ENCODE measurements at places on chromosomes 5 and 9. TPM values are rescaled to one million over a fixed set of nuclear protein-coding genes. Genes with fewer than 3 reads are reported as not detected.

HAUS6 gene
- total RNA-seq = 7.0 TPM

EQTN gene
- total RNA-seq = not detected

ATOSB gene
- 33.6 TPM for total RNA-seq

LHFPL2 gene
- 72.6 TPM for total RNA-seq

RFK gene
- total RNA-seq = 33.4 TPM

INSL6 gene
- total RNA-seq = not detected

TAF11L5 gene
- not detected for total RNA-seq

C9orf50 gene
- total RNA-seq = not detected

DNA sequence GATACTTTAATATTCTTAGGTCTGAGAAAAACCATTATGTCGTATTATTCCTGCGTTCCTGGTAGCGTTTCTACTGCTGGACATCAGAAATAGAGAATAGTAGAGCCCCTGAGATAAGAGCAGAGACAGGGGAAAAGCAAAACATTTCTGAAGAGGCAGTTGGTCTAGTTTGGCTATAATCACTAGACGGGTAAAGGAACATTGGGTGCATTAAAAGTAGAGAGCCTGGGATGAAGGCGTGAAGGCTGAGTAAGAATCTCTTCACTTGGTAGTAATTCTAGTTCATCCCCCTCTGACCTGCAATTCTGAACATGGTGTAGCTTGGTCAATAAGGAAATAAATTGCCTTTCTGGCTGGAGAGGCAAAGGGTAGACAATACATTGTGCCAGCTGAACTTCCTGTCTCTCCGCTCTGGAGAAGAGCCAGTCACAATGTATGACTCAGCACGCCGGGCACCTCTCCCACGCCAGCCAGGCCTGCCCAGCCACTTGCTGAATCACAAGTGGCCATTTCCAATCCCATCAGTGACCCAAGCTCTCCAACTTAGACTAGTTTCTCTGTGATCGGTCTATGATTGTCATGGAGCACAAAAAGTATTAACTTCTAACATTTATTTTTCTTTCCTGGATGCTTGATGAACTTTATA, 75.4 kb downstream of the STK32A start:
- peak; percentile 38 for DNase-seq

GRCh38 chr5:159657298-159657697, 259.0 kb upstream of the ADRA1B start:
- no peak for DNase-seq

DNA sequence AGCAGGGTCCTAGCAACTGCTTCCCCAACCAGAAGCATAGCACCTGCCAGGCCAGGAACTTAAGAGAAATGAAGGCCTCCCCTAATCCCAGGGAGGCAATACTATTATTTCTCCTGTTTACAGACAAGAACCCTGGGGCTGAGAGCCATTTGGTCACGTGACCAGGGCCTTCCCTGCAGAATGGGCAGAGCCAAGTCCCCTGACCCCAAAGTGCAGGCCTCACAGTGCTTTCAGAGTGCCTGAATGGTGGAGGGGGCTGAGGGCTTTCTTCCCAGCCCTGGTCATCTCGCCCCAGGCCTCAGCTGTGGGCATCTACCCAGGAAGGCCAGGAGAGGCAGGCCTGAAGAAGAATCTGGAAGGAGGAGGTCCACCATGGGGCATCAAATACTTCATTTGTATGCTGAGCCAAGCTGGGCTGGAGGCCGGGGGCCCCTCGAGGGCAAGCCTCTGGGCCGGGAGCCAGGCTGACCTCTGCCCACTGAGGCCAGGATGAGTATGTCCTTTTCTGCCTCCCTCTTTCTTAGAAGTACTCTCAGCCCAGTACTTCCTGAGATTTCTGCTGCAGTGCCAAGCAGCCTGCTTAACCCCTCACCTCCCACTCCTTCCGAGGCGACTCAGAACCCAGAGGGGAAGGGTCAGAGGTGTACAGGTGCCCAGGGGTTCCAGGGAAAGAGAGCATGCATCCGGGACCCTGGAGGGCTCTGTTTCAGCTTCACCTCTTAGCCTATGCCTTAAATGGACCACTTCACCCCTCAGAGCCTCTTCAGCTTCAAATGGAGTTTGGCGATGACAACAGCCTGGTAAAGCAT, 18.9 kb upstream of the DUSP1 start:
- no peak for DNase-seq

DNA sequence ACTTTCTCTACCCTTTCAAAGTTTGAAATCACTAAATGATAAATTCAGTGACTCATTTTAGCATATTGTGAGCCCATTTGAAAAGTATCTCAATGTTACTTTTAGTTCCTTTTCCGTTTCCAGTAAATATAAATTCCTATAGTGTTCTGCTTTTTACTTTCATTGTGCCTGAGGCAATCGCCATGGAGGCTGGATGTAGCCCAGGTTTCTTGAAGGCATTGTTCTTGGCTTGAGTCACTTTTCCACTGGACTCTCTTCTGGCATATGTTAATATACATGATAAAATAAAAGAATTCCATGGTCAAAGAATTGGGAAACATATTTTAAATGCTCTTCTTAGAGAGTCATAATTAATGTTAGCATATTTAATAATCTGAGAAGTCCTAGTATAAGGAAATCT, 327.0 kb downstream of the IZUMO3 start:
- no peak for DNase-seq

GRCh38 chr5:5141339-5141599, 1.1 kb downstream of the ADAMTS16 start:
- no peak for DNase-seq

DNA sequence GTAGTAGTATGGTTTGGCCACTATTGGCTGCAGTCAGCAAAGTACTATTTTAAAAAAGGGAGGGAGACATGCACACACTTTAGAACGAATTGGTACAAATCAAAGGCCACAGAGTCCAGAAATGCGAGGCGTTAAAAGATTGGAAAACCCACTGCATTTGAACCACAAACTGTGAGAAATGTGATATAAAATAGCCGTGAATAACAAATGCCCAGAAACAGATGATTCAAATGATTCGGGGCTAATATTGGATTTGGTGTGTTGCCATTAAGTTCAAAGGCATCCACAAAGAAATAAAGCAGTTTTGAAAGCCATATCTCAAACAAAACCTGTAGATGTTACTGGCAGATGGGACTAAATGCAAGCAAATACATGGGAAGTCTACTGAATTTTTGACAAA, 140.9 kb upstream of the HMHB1 start:
- no peak for DNase-seq

GRCh38 chr5:79754865-79755555, 65.4 kb downstream of the CMYA5 start:
- DNase-seq = no peak

DNA sequence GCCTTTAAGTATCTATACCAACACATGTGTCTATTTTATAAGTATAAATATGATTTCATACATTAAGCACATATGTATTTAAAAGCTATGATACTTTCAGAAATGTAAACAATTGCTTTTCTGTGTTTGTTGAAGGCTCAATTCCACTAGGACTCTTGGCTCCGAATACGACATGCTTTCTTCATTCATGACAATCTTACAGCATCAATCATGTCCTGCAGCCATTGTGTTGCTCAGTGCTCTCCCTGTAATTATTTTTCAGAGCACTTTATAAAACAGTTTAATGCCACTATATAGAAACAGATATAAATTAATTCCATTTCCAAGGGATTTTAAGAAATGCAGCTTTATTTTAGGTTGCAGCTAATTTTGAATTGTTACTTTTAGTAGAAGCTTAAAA, 167.3 kb downstream of the TAF11L14 start:
- DNase-seq = no peak

- DNase-seq = no peak
Observed at GRCh38 chr5:95111141-95111540, 173.8 kb downstream of the MCTP1 start.

- DNase-seq = no peak
Observed at GRCh38 chr9:133269537-133270362, 5.3 kb downstream of the ABO start.

DNA sequence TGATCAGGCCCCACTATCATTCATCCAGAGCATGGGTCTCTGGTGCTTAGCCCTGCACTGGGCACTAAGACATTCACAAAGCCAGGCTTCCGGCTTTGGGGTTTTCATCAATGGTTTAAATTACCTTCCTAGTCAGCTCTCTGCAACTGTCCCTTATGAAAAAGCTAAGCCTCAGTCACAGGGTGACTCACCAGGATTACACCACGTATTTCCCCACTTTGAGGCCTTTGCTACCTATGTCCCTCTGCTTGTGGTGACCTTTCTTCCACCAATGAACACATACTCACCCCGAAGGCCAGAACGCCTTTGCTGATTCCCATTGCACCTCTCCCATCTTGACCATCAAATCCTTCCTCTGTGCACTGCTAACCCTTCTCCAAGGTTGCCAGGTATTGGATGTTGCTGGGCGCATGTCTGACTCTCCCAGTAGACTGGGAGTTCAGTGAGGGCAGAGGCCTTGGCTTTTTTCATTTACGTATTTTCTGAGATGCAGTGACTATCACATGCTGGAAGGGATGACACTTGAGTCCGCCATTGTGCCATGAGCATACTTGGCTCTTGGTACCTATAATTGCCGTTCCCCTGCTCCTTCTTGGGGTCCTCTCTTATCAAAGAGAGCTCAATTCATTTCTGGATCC, 58.7 kb upstream of the TNFSF8 start:
- DNase-seq = no peak

DNA sequence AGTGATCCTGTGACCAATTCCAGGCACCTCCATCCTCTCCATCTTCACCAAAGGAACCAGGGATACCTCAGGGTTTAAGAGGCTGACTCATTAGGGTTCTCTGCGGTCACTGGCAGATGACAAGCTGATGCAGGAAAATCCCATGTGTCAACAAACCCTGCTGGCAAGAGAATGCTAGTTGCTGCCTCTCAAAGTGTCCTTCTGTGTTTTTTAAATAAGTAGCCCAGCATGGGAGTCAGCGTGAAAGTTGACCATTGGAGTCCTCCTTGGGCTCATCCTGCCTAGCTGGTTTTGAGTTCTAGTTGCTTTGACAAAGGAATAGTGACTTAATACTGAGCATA, 200.2 kb downstream of the SLIT3 start:
- no peak for DNase-seq

DNA sequence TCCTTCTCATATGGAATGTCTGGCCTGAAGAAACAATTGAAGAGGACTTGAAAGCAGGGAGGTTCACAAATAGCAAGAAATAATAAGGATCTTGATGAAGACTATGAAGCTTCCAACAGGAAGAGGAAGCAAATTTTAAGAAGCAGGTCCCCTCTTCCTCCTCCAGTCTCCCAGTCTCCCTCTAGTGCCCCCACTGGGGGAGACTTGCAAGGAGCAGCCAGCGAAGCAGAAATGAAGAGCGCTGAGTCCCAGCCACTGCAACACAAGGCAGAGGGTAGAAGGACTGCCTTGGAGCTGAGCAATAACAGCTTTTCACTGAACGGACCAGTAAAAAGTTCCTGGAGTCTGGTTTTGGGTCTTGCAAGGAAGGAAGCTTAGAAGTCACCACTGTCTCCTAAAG, 32.6 kb upstream of the ACO1 start:
- DNase-seq = no peak

DNA sequence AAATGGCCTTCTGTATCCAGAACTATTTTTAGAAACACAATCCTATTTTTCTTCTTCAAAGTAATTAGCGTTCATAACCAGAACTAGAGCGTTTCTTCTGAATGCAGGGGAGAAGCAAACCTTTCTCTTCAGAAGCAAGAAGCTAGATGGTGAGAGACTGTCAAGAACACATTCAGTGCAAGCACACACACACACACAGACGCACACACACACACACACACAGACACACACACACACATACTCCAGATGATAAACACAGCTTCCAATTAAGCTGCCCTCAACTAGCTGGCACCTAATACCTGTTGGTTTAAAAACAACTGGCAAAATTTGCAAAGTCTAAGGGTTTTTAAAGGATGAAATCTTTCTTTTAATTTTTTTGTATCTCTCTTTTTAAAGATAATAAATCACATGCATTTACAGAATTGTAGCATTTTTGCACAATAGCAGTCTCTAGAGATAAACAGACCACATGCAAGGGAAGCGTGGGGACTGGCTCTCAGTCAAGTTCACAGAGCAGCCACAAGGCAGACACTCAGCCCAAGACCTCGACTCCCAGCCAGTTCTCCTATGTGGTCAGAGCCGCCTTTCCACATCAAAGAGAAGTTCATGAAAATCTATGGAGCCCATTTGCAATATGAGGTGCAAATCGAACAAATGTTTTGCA, 138.5 kb downstream of the TTLL11 start:
- no peak for DNase-seq

DNA sequence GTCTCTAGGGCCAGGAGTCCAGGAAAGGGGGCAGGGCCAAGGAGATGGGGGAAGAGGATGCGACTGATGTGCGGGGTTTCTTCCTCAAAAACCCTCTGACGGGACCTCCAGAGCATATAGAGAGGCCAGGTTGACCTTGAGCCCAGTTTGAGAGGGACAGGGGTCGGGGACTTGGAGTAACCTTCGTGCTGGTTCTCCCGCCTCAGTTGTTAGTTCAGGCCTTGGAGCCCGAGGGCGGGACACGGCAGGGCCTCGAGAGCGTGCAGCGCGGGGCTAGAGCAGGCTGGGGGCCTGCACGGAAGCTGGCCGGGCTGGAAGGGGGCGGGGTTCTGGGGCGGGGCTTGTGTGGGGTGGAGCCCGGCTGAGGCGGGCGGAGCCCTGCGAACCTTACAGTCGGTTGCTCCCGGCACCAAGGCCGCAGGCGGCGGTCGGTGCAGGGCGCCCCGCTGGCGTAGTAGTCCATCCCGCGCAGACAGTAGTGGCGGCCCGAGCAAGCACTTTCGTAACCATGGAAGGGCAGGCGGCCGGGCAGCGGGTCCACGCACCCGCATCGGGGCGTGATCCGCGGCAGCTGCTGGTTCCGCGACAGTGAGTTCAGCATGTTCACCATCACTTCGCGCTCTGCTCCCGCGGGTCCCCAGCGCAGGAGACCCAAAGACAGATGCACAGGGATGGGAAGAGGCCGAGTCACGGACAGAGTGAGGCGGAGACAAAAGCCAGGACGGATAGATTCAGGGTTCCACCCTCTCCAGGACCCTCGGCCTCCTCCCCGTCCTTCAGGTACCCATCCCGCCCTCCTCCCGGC, 4.0 kb upstream of the MYORG start:
- DNase-seq = no peak

- no peak for DNase-seq
Observed at GRCh38 chr9:90830051-90830450, 28.4 kb downstream of the SYK start.

GRCh38 chr5:52342361-52342760, 445.4 kb upstream of the ITGA1 start:
- no peak for DNase-seq

DNA sequence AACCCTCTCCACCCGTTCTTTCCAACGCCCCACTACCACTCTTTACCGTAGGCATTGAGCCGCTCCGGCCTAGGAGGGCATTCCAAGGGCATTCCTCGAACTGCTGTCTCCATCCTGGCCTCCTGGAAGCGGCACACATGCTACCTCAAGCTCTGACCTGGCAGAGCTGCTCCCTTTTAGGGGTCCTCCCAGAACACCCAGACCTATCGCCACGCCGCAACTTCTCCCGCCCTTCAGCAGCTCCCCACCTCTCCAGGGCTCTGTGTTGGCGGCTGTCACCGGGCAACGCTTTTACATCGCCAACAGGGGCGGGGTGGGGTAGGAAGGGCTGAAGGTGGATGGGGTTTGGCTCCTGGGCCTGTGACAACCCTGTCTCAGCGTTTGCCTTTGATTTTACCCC, 4.6 kb upstream of the MYORG start:
- no peak for DNase-seq

All from thoracic aorta (tissue), 2 donors.